Right kidney (tissue), 9 donors: ENCODE measurements at places on chromosomes 3 and 15.

GRCh38 chr3:69161587-69162307 lies 39.4 kb upstream of the LMOD3 start:
- no peak for DNase-seq

- DNase-seq = no peak
These were observed 11.9 kb upstream of the FMN1 start for GRCh38 chr15:33206366-33206765.

DNA sequence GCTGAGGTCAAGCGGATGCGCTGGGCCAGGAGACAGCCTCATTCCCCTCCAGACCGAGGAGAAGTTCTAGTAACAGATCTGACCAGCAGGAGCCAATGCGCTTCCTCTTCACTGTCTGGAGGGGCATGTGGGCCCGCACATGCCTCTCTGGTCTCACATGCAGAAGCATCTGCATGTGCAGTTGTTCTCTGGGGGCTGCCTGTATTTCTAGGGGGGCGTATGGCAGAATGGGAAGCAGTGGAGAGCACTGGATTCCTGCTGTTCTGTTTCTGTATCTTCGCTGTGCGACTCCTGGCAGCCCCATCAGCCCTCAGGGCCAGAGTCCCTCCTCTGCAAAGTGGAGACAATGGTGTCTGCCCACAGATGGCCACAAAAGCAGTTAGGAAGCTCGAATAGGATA lies 170.4 kb upstream of the IQSEC1 start:
- DNase-seq = no peak

- DNase-seq = no peak
These were observed 112.0 kb downstream of the FRMD4B start for GRCh38 chr3:69273896-69274295.

GRCh38 chr15:59862191-59863155 lies 141.6 kb upstream of the FOXB1 start:
- DNase-seq = no peak

DNA sequence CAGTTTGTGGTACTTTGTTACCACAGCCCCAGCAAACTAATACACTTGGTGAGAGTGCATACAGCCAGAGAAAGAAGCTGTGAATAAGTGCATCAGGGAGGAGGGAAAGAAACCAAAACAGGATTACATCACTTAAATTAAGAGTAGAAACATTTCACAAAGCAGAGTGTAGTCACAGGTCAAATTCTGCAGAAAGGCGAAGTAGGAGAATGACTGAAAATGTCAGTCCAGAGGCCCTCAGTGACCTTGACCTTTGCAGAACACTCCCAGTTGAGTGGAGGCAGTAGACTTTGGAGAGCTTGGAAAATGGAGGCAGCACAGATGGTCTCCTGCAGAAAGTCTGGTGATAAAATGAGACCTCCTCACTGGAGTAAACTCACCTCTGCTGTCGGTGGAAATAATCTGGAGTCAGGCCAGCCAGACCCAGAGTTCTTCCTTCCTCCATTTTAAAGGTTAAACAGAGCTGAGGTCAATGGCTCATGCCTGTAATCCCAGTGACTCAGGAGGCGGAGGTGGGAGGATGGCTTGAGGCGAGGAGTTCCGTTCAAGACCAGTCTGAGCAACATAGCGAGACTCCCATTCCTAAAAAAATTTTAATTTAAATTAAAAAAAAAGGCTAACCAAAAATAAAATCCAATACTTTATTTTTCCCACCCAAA lies 5.0 kb downstream of the CD86 start:
- no peak for DNase-seq

DNA sequence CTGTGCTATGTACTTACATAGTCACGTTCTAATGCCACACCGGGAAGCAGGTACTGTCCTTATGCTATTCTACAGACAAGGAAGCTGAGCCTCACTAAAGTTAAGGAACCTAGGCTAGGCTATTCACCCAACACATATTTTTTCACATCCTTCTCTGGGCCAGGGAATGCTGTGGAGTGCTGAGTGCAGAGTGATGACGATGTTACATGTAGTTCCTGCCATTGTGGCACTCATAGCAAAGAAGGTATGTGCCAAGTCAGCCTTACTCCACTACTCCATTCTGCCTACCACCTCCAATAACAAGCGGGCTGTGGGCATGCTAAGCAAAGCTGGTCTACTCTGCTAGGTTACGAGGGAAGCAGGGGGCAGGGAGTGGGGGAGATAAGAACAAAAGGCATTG lies 69.8 kb upstream of the SLC25A26 start:
- DNase-seq = no peak

DNA sequence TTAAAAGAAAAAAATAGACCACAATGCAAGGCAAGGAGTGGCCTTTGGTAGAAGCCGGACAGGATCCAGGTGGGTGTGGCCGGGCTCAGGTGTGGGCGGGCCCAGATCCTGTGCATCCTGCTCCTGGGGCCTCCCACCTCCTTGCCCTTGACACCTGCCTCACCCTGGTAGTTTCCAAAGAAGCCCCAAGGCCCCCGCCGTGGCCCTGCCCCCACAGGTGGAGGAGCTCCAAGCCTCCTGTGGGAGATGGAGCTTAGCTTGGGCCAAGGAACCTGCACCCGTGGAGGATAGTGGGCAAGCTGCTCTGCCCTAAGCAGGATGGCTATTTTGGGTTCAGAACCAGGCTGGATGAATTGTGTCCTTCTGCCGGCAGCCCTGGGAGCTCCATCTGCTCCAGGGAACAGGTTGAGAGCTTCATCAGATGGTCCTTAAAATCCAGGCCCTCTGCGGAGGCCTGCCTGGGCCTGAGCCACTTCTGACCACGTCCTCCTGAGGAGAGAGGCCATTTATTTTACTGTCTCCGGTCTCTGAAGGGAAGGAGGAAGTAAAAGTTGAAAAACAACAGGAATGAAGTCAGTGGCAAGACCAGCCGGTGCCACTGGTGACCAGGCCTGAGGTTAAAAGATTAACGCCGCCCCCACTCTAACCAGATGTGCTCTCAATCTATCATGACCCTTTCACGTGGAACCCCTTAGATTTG lies 53.9 kb upstream of the KLF13 start:
- no peak for DNase-seq

DNA sequence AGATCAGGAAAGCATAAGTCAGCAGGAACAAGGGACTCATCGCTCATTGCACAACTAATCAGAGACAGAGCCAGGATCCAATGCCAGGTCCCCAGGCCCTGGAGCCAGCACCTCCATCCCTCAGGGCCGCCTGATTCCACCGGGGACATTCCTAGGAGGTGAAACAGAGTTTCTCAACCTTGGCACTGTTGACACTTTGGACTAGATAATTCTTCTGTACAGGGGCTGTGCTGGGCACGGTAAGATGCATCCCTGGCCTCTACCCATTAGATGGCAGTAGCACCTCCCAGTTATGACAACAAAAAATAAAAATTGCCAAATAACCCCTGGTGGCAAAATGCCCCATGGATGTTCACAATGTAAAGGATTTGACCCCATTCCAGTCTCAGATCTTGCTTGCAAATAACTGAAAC lies 127.7 kb downstream of the MTHFS start:
- DNase-seq = no peak

- DNase-seq = no peak
These were observed 43.9 kb upstream of the PLXND1 start for GRCh38 chr3:129650256-129650872.

DNA sequence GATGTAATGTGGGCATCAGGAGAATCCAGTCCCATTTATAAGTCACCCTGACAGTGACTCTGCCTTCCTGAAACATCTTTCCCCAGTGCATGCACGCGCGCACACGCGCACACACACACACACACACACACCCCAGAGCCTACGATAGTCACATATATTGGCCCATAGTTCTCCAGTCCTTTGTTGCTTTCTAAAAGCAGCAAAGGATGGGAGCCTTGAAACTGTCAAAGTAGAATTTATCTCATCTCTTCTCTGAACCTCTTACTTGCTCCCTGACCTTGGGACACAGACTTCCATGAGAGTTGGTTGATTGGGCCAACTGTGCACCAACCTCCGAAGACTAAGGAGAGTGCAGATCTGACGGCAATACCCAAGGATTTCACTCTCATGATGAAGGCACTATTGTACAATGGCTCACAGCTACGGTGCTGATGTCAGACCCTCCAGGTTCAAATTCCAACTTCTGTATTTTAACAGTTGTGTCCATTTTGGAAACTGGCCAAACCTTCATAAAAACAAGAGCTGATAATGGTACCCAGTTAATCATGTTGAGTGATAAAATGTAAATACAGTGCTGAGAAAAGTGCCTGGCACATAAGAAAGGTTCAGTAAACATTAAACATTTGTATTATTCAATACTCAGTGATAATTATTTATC lies 8.3 kb downstream of the CPA3 start:
- DNase-seq = no peak
